ENCODE measurements at places on chromosomes 5 and 9. TPM values are rescaled to one million over a fixed set of nuclear protein-coding genes. Genes with fewer than 3 reads are reported as not detected.

BTNL3 gene
- not detected for total RNA-seq

NRARP gene
- total RNA-seq = 3.0 TPM

OR1J2 gene
- not detected for total RNA-seq

CAST gene
- 193 TPM for total RNA-seq

PCDHB3 gene
- total RNA-seq = 0.30 TPM

THBS4 gene
- total RNA-seq = 0.22 TPM

TEX48 gene
- total RNA-seq = not detected

GMCL2 gene
- total RNA-seq = not detected

RAB24 gene
- total RNA-seq = 23.5 TPM

FBXO38 gene
- 16.9 TPM for total RNA-seq

REEP2 gene
- 6.2 TPM for total RNA-seq

GARIN3 gene
- not detected for total RNA-seq

HMCN2 gene
- 0.02 TPM for total RNA-seq

SLC9A3 gene
- 2.1 TPM for total RNA-seq

PFN3 gene
- not detected for total RNA-seq

CDC20B gene
- total RNA-seq = 0.08 TPM

DOCK2 gene
- total RNA-seq = 3.1 TPM

C5orf52 gene
- not detected for total RNA-seq

ZFP2 gene
- total RNA-seq = 0.06 TPM

PGM5 gene
- total RNA-seq = not detected

SUB1 gene
- total RNA-seq = 242 TPM

BARHL1 gene
- total RNA-seq = not detected

TNFSF8 gene
- not detected for total RNA-seq

NEUROG1 gene
- not detected for total RNA-seq

HTR1A gene
- not detected for total RNA-seq

PCDHGA7 gene
- total RNA-seq = 0.95 TPM

MED27 gene
- 33.1 TPM for total RNA-seq

FOXD4 gene
- total RNA-seq = 0.34 TPM

GIN1 gene
- total RNA-seq = 3.2 TPM

SLC23A1 gene
- total RNA-seq = 1.4 TPM

DNAJB5 gene
- 13.7 TPM for total RNA-seq

SLC25A2 gene
- total RNA-seq = not detected

NUTM2G gene
- total RNA-seq = not detected

CBY3 gene
- total RNA-seq = not detected

ZBED3 gene
- total RNA-seq = 4.2 TPM

WDR5 gene
- 66.5 TPM for total RNA-seq

CCL27 gene
- not detected for total RNA-seq

MARCHF11 gene
- total RNA-seq = not detected

CDH18 gene
- not detected for total RNA-seq

PPP3R2 gene
- not detected for total RNA-seq

SLC6A3 gene
- total RNA-seq = 1.5 TPM

OR1K1 gene
- total RNA-seq = not detected

FIBCD1 gene
- 20.8 TPM for total RNA-seq

PCDHB4 gene
- 0.02 TPM for total RNA-seq

RGMB gene
- 6.8 TPM for total RNA-seq

SLIT3 gene
- total RNA-seq = 19.5 TPM

All from A549 treated with dexamethasone at 1 μM for 4 hours (cell line).